GM12891 (cell line): ENCODE measurements at places on chromosomes 6 and 20.

DNA sequence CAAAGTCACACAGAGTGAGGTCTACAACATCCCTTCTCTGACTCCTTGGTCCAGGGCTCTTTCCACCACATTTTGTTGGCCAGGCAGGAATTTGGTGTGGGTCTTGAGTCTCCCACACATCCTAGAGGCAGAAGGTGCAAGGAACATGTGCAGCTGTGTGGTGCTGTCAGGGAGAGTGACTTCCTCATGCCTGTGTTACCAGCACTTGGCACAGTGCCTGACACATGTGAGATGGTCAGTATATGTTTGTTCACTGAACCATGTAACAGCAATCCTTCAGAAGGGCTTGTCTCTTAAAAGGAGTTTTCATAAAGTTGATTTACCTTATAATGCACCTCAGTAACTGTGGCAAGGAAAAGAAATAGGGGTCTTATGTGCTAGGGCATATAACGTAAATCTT, 168.5 kb downstream of the CDC5L start:
- DNase-seq: no peak

- DNase-seq: peak; percentile 64
Measured at GRCh38 chr20:63552481-63553249, 1.3 kb upstream of the FNDC11 start.

DNA sequence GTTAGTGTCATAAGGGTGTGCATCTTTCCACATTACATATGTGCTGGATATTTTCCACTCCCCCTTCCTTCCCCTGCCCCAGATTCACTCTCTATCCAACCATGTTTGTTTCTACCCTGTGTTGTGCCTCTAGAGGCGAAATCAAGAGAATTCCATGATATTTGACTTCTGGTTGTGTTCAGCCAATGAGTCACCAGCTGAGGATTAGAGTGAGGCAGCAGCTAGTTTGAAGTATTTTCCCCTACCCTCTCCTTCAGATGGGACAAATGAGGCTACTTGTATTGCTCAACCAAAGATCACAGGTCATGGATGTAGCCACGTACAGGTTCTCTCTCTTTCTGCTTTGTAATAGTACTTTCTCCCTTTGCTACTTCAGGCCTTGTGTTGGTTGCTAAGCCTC, 24.5 kb upstream of the OR2J2 start:
- no peak for DNase-seq

DNA sequence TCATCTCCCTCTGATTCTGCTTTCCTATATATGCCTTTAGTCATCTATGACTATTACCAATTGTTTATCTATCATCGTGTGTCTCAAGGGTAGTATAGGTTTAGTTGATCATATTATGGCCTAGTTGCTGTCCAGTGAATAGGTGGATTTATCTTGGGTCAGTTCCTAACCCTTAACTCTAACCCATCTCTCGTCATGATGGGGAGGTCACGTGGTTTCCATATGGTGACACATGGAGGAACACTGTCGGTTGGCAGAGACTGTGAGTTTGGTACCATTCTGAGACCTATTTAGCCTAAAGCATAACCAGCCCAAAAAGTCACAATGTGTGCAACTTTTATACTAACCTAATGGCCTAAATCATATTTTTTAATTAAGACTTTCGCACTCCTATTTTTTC, 103.5 kb downstream of the SAMD5 start:
- DNase-seq: no peak
